Right renal cortex interstitium (tissue), 3 donors: ENCODE measurements at places on chromosomes 2 and 18. TPM values are rescaled to one million over a fixed set of nuclear protein-coding genes. Genes with fewer than 3 reads are reported as not detected.

The OSR1 gene
- polyA plus RNA-seq, result 5.7 TPM

The ERLEC1 gene
- 73.7 TPM for polyA plus RNA-seq

The GKN2 gene
- not detected for polyA plus RNA-seq

The GAL3ST2 gene
- 0.37 TPM for polyA plus RNA-seq

The DSG1 gene
- 0.11 TPM for polyA plus RNA-seq

The ALK gene
- 0.31 TPM for polyA plus RNA-seq

The GPR55 gene
- 0.24 TPM for polyA plus RNA-seq

The MYCN gene
- polyA plus RNA-seq, result 34.2 TPM

The ST8SIA5 gene
- 0.37 TPM for polyA plus RNA-seq

The LONRF2 gene
- polyA plus RNA-seq, result 2.9 TPM

The GNAL gene
- polyA plus RNA-seq, result 5.9 TPM

The MARS2 gene
- 7.9 TPM for polyA plus RNA-seq

The CD207 gene
- polyA plus RNA-seq, result 0.07 TPM

The PSMA8 gene
- polyA plus RNA-seq, result not detected
